Activated CD4-positive, alpha-beta T cell treated with anti-CD3 and anti-CD28 coated beads, Interleukin-2, amount 10 ng/mL, durations not matched to agents 24 days and 14 days (primary cell): ENCODE measurements at places on chromosomes 5 and 9. TPM values are rescaled to one million over a fixed set of nuclear protein-coding genes. Genes with fewer than 3 reads are reported as not detected.

GRCh38 chr5:15690611-15691010, 190.6 kb downstream of the FBXL7 start:
- no peak overlapping the region for H3K27ac ChIP-seq
- H3K4me3 ChIP-seq: no peak overlapping the region

GRCh38 chr5:149333711-149334443, 11.4 kb upstream of the GRPEL2 start:
- DNase-seq: no peak
- H3K4me1 ChIP-seq: no peaks in the 10 kb centered on the region
- no peaks in the 10 kb centered on the region for H3K36me3 ChIP-seq
- H3K4me3 ChIP-seq: no peak overlapping the region
- no peak overlapping the region for H3K27ac ChIP-seq

- H3K4me3 ChIP-seq: no peak overlapping the region
- DNase-seq: no peak
- H3K36me3 ChIP-seq: no peaks in the 10 kb centered on the region
- H3K4me1 ChIP-seq: no peaks in the 10 kb centered on the region
- no peak overlapping the region for H3K27ac ChIP-seq
Measured at GRCh38 chr5:158387499-158387898, 528.6 kb upstream of the CLINT1 start.

GRCh38 chr9:7154003-7154619, 396.3 kb downstream of the KDM4C start:
- peaks cover 36% of the 10 kb centered on the region for H3K36me3 ChIP-seq
- H3K4me3 ChIP-seq: no peak overlapping the region
- peaks cover 26% of the 10 kb centered on the region for H3K4me1 ChIP-seq
- DNase-seq: no peak
- no peaks in the 10 kb centered on the region for H3K27me3 ChIP-seq
- H3K27ac ChIP-seq: no peak overlapping the region

DNA sequence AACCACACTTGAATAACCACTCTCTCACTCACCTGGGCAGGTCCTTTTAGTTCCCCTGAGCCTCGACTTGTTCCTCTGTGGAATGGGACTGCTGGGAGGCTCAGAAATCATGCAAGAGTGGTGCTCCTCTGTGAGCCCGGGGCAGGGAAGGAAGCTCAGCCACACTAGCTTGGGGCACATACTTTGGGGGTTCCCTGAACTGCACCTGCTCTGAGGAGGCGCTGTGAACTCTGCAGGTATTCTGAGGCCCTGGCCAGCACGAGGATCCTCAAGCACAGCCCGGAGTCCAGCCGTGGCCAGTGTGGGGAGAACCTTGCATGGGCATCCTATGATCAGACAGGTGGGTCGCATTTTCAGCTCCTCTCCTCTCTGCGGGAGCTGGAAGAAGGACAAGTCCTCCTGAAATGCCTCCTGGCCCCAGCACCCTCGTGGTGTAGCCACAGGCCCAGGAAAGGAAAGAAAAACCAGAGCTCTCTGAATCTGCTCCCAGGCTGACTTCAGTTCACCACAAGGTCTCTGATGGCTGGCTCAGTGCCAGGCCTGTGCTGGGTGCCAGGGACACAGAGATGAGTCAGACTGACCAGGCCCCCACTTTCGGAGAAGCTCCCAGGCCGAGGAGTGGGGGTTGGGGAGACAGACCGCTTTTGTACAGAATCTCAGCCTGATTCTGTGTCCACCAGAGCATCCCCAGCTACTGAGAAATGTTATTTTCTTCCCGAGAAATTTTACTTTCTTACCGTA, 11.9 kb downstream of the GLIPR2 start:
- H3K4me1 ChIP-seq: peaks cover 76% of the 10 kb centered on the region
- peak; percentile 85 for DNase-seq
- no peaks in the 10 kb centered on the region for H3K27me3 ChIP-seq
- peak overlapping the region; percentile 5 for H3K4me3 ChIP-seq
- peak overlapping the region; percentile 45 for H3K27ac ChIP-seq
- peaks cover 46% of the 10 kb centered on the region for H3K36me3 ChIP-seq

GRCh38 chr9:129174724-129175514, 3.1 kb downstream of the IER5L start:
- H3K36me3 ChIP-seq: no peaks in the 10 kb centered on the region
- peak overlapping the region; percentile 86 for H3K4me3 ChIP-seq
- DNase-seq: peak; percentile 85
- H3K4me1 ChIP-seq: peaks cover 19% of the 10 kb centered on the region
- H3K27ac ChIP-seq: peak overlapping the region; percentile 81
- peaks cover 15% of the 10 kb centered on the region for H3K27me3 ChIP-seq

- no peaks in the 10 kb centered on the region for H3K27me3 ChIP-seq
- no peak for DNase-seq
- no peak overlapping the region for H3K27ac ChIP-seq
- no peak overlapping the region for H3K4me3 ChIP-seq
Measured at GRCh38 chr5:92177926-92178487, 794.9 kb upstream of the ARRDC3 start.

- no peaks in the 10 kb centered on the region for H3K27me3 ChIP-seq
- no peak overlapping the region for H3K4me3 ChIP-seq
- H3K36me3 ChIP-seq: no peaks in the 10 kb centered on the region
- H3K4me1 ChIP-seq: peaks cover 11% of the 10 kb centered on the region
- no peak for DNase-seq
Measured at GRCh38 chr5:88785746-88786565, 97.0 kb downstream of the MEF2C start.

DNA sequence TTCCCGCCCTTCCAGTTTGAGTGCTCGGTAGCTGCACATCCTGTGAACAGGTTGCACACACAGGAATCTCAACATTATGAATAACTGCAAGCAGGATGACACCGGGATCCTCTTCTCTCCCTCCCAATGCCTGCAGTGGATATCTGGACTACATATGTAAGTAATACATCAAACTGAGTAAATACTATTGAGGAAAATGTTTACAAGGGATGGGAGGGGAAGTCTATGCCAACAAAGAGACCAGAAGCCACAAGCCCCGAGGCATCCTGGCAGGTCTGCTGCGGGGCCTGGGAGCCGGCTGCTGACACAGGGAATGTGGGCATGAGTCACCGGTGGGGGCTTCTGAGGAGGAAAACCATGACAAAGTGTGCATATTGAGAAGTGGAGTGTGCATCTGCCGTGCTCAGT, 8.6 kb upstream of the ANKRD33B start:
- H3K27me3 ChIP-seq: peaks cover 53% of the 10 kb centered on the region
- no peak for DNase-seq
- H3K4me1 ChIP-seq: peaks cover 10% of the 10 kb centered on the region
- no peaks in the 10 kb centered on the region for H3K36me3 ChIP-seq
- H3K27ac ChIP-seq: no peak overlapping the region

FXN gene
- 45.4 and 47.3 TPM in 2 replicates for total RNA-seq

RUFY1 gene
- total RNA-seq: 38.8 and 40.6 TPM in 2 replicates

PDE8B gene
- total RNA-seq: 0.17 and 0.19 TPM in 2 replicates

DIRAS2 gene
- not detected in 2 replicates for total RNA-seq

ITK gene
- total RNA-seq: 230 and 237 TPM in 2 replicates

GPR150 gene
- total RNA-seq: 0.33 and 0.56 TPM in 2 replicates

PLAC8L1 gene
- total RNA-seq: 0.57 and 1.2 TPM in 2 replicates

SLC44A1 gene
- total RNA-seq: 2.5 and 2.9 TPM in 2 replicates

ASS1 gene
- total RNA-seq: 3.2 and 4.5 TPM in 2 replicates

FCN2 gene
- total RNA-seq: not detected in 2 replicates
